M059J (cell line): ENCODE measurements at places on chromosomes 11 and 22. TPM values are rescaled to one million over a fixed set of nuclear protein-coding genes. Genes with fewer than 3 reads are reported as not detected.

GRCh38 chr11:76806608-76807205 lies 23.6 kb downstream of the TSKU start:
- DNase-seq = no peak

The NEFH gene
- total RNA-seq = not detected in 2 replicates

DNA sequence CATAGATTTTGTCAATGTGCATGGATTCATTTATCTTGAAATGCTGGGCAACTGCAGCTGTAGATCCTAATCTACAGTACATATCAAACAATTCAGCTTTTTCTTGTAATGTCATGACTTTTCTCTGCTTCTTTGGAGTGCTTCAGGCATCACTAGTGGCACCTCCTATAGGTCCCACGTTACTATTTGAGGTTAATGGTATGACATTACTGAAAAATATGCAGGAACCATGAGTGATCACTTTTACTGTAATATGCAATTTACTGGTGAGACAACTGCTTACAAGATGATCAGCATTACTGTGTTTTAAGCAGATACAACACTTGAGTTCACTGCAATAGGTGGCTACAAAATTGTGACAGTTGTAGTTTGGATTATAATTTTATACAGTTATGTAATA lies 3.0 kb downstream of the CENATAC start:
- DNase-seq = peak; percentile 44

The C11orf86 gene
- not detected in 2 replicates for total RNA-seq

DNA sequence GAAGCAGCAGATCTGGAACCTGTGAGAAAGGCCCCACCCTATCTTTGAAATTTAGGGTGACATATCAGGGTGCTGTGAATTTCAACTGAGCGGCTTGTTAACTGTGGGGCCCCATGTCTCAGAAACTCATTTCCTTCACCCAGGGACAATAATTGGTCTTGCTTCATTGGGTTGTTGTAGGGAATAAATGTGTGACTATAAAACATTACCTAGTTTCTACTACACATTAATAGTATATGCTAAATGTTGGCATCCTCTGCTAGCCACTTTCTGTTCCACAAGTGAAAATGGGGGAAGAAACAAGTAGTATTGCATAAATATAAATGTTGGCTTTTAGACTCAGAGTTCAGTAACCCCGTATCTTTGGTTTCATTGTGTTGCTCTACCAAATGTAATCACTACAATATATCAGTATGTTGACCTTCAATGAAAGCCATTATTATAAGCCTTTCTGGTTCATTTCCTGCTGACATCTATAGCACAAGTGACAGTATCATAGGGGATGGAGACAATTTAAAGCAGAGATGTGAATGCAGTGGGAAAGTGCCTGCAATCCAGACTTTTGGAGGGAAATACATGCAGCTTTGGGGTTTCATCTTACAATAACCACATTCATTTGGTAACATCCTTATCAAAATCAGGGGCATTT lies 905.5 kb upstream of the RAG2 start:
- no peak for DNase-seq

- DNase-seq = no peak
Measured at GRCh38 chr11:44579302-44579761, 13.9 kb downstream of the CD82 start.

The CDC42EP1 gene
- total RNA-seq = 44.3 and 51.7 TPM in 2 replicates
